ENCODE measurements at places on chromosomes 4 and X.

DNA sequence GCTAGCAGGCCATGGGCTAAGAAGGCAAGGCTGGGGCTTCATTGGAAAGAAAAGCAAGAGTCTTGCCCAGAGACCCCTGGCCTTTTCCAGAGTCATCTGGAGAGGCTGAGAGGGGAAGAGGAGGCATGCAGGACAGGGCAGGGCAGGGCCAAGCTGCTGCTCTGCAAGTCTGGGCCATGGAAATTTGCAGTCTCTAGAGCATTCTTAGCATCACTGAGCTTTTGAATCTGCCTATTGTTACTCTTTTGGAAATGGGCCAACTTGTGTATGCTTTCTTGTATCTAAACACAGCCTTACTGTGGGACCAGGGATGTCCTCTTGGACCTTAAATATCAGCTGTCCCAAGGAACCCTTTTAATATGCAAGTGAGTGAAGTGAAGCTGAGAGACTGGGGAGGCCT, 560.5 kb downstream of the MID1IP1 start:
- no peak for DNase-seq

DNA sequence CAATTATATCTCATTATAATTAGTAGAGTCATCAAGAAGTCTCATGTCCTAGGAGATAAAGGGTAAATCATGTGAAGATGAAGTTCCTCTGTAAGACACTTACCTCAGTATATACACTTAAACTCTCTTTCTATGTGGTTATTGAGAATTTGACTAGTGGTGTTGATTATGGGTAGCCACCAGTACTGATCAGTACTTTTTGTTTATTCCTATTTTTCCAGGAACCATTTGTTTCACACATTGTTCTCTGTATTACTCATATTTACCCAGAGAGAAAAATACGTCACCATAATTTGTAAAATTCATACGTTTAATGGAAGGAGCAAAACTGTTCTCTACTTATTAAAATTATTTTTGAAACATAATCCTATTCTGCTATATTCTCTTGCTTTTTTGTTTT, 55.8 kb upstream of the PRDM8 start:
- DNase-seq: no peak

DNA sequence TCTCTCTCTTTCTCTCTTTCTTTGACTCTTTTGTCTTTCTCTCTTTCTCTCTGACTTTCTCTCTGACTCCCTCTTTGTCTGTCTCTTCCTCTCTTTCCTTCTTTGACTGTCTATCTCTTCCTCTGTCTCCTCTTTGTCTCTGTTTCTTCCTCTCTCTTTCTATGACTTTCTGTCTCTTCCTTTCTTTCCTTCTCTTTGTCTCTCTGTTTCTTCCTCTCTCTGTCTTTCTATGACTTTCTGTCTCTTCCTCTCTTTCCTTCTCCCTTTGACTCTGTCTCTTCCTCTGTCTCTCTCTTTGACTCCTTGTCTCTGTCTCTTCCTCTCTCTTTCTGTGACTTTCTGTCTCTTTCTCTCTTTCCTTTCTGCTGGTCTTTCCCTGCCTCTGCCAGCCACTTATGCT, 38.7 kb downstream of the HNRNPD start:
- DNase-seq: no peak

- no peak for DNase-seq
These were observed 435.8 kb upstream of the CPEB2 start for GRCh38 chr4:14566518-14566917.

DNA sequence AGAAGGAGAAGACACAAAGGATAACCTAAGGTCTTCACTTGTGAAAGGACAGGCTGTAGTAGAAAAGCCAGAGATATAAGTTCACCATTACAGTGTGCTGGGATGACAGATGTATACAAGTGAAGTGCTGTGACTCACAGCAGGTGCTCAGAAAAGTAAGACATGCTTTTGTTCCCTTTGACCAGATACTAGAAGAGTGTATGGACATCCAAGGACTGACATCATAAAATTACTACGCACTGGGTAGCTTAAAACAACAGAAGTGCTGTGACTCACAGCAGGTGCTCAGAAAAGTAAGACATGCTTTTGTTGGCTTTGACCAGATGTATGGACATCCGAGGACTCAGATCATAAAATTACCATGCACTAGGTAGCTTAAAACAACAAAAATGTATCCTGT, 61.6 kb upstream of the BTC start:
- DNase-seq: no peak

GRCh38 chrX:44891642-44892041, 18.7 kb downstream of the KDM6A start:
- no peak for DNase-seq

GRCh38 chrX:37454537-37455285, 105.5 kb downstream of the PRRG1 start:
- DNase-seq: no peak

GRCh38 chrX:107506596-107507031, 57.2 kb downstream of the FRMPD3 start:
- DNase-seq: peak; percentile 32

- no peak for DNase-seq
These were observed 15.2 kb downstream of the LINC00632 start for GRCh38 chrX:140724736-140725135.

DNA sequence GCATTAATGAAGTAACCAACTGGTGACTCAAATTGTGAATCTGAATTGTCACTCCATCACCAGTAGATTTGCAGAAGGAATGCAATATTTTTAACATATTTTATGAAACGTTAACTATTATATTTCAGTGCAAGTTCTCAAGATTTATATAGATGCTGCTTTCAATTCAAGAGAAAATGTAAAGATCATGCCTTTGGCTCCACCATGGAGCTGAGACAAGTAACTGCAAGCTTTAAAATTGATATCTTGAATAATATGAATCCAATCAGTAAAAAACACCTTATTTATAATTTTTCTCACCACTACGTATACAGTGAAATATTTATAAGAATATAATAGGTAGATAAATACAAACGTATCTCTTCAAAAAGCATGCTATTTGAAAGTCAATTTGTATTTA, 27.8 kb upstream of the GALNTL6 start:
- DNase-seq: no peak

DNA sequence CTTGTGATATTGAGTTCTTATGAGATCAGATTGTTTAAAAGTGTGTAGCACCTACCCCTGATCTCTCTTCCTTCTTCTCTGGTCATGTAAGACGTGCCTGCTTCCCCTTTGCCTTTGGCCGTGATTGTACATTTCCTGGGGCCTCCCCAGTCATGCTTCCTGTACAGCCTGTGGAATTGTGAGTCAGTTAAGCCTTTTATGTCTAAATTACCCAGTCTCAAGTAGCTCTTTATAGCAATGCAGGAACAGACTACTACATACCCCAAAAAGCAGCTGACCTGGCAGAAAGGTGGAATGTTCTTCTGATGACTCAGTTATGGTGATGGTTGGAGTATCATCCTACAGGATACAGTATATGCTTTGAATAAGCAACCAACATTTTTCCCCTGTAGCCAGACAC, 11.4 kb upstream of the MCUB start:
- no peak for DNase-seq

GRCh38 chr4:2570551-2571222, 34.2 kb downstream of the FAM193A start:
- no peak for DNase-seq
